NCI-H1436 (cell line): ENCODE measurements at places on chromosomes 3 and 15.
A peak's percentile ranks its signal among the peaks of the same experiment; 100 is the strongest.

DNA sequence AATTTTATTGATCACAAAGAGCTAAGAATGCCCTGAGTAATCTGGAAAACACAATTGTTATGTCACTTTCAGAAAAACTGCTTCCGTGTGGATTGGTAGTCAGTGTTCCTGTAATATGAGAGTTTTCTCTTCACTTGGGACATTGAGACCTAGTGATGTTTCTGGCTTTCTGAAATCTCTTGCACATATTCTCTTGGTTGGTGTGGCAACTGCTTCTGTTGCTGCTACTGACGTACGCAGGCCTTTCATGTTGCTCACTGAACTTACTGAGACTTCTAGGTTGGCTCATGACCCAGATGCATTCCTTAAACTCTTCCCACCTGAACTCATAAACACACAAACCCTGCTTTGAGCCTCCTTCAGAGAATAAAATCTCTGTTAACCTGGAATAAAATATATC lies 175.0 kb upstream of the PFN2 start:
- no peak for DNase-seq

DNA sequence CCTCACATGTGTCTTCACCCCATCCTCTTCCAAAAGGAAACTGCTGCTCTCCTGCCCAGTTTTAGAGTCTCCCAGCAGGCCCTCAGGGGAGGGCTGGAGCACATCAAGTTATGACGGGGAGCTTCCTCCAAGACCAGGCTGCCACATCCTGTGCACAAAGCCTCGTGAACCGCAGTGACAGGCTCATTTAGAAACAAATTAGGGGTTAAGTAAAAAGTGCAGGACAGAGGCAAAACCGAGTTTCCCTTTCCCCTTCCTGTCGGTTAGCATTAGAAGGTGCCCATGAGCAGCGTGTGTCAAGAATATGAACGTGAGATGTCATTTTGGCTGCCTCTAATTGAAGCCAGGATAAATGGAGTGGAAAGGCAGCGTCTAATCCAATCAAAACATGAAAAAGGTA lies 199.7 kb downstream of the ARRDC4 start:
- no peak for DNase-seq

DNA sequence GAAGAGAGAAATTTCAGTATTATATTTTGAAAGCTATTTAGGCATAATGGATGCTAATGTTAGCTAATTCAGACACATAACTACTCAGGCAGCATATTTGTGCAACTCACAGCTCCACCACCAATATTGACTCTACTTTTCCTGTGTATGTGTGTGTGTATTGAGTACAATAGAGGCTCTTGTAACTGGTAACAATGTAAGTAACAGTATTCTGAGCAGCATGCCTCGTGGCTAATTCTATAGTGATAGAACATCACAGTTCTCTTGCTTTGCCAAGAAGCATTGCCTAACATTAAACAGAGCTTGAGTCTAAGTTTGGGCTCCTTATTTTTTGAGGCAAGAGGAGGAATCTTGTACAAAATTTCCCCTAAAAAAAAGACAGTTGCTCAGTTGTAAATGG lies 98.6 kb upstream of the ARHGEF26 start:
- no peak for DNase-seq

- peak; percentile 14 for DNase-seq
These were observed 489 bp downstream of the HDGFL3 start for GRCh38 chr15:83207009-83207659.

DNA sequence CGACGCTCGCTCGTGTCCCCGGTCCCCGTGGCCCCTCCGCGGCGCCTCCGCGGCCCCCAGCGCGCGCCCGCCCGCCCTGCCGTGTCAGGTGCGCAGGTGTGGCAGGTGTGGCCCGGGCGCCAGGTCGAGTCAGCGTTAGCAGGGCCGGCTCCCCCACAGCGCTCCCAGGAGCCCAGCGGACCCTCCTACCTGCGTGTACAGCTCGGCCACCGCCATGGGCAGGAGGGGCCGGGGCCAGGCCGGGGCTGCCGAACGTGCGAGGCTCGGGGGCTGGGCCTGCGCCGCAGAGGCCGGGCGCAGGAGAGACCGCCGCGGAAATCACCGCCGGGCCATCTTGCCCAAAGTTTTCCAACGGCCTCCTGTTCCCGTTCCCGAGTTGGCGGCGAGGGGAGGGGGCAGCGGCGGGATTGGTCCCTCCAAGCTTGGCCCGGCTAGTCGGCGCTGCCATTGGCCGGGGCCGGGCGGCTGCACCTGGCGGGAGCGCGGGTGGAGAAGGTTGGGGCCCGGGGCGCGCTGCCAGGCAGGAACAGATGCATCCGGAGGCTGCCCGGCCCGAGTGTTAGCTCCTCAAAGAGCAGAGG lies at the start of gene MYO5C:
Gene MYO5C (minus strand): TSS at position 384 of the 581 bp plus-strand sequence. CDS start 168 bp downstream, at position 216.
- peak; percentile 77 for DNase-seq
